Hematopoietic multipotent progenitor cell treated with erythropoietin and hydrocortisone succinate and interleukin-3 and kit ligand, for 17 days (in vitro differentiated cells): ENCODE measurements at places on chromosomes 6 and 20.

GRCh38 chr6:3366596-3367413, 90.0 kb downstream of the SLC22A23 start:
- DNase-seq: no peak

DNA sequence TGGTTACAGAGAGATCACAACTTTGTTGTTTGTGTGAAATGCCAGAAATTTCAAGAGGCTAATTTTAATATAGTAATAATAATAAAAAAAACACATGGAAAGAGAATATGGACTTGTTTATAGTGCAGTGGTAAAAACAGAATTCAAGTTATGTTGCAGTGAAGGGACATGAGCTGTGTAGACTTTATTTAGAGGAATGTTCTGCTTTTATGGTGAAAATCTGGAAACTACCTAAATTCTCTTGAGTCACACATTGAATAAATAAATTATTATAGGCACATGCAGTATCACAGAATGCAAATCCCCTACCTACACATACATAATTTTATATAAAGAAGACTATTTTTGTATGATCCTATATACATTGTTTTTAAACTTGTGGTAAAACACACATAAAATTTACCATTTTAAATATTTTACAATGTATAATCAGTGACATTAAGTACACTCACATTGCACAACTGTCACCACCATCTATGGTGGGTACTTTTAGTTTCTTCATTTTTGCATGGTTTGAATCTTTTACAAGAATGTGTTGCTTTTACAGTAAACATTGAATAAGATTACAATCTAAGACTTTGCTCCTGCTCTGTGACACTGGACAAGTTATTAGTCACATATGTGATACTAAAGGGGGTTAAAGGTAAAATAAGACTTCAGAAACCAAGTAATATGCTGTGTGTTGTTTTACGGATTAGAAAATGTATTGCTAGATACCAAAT, 107.4 kb downstream of the B3GAT2 start:
- DNase-seq: no peak

DNA sequence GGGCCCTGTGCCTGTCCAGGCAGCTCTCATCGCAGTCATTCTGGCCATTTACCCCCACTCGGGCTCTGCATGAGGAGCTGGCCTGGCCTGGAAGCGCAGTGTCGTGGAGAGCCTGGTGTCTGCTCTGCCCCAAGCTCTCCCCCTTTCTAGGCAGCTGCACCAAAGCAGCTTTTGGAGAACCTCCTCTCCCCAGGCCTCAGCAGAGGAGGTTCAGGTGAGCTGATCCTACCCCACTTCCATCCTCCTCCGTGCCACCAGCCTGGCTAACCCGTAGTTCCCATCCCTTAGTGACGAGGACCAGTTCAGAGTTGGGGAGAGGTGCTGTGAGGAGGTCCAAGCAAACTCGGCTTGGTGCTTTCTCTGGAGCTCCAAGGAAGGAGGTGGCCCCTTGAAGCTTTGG, 30.5 kb upstream of the PHACTR3 start:
- DNase-seq: no peak

DNA sequence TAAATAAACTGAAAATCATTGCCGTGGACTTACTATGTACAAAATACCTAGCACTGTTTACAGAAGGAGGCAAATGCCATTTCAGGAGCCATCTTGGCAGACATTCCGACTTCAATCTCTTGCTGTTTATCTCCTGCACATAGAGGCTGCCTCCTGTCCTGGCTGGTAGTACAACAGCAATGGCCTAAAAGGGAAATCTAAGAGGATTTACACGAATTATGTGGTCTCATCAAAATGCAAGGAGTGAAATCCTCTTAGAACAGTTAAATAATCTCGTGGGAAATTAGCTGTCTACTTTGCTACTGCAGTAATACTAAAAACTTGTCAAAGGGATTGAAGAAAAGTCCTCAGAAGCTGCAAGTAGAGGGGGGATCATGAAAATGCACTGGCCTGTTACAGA, 82.2 kb upstream of the SLC2A12 start:
- DNase-seq: no peak

- no peak for DNase-seq
Measured at GRCh38 chr6:53612651-53613050, 52.9 kb downstream of the KLHL31 start.

DNA sequence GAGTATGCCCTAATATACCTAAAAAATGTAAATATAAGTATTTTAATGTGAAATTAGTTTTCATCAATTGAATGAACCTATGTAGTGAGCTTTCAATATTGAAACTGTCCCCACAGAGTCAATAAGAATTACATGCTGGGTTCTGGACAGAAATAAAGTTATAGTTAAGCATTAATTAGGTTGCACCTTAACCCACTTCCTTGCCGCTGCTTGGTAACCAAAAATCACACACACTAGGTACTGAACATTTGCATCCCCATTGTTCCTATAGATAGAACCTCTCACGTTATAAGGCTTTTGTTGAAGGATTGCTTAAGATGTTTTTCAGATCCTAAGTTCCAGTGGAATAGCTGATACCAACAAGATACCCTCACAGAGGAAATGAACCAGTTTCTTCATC, 237.1 kb upstream of the OPRM1 start:
- DNase-seq: no peak
